ENCODE measurements at places on chromosomes 13 and 19.

- no peak for DNase-seq
Measured at GRCh38 chr13:42702716-42703115, 78.7 kb upstream of the FAM216B start.

DNA sequence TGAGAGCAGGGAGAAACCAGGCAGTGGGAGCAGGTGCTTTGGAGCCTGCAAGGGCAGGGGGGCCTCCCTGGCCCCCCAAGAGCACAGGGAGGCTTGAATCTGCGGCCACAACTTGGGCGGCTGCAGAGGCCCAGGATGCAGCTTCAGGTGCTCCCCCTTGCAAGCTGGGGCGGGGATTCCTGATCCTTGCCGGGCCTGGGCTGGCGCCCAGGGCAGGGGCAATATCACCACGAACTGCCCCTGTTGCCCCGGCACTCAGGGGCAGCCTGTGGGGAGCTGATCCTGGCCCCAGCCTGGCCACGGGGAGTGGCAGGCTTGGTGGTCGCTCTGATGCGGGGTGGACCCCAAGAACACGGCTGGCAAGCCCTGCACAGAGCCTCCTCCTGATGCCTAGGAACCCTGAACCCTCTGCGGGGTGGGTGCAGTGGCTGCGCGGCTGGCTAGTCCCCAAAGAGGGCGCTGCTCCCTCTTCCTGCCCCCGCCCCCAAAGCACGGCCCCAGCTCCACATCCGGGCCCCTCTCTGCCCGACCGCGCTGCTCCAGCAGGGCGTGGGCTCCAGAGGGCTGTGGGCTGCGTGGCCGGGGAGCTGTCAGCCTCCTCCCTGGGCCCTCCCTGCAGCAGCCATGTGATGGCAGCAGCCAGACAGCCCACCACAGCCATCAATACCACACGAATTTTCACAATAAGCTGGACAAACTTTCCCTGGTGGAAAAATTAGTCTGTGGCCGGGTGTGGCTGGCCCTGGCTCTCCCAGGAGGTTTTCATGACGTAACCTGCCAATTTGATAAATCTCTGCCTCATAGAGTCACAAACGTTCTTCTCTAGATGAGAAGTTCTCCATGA is 21.0 kb downstream of the TNFSF9 start:
- DNase-seq, result no peak

DNA sequence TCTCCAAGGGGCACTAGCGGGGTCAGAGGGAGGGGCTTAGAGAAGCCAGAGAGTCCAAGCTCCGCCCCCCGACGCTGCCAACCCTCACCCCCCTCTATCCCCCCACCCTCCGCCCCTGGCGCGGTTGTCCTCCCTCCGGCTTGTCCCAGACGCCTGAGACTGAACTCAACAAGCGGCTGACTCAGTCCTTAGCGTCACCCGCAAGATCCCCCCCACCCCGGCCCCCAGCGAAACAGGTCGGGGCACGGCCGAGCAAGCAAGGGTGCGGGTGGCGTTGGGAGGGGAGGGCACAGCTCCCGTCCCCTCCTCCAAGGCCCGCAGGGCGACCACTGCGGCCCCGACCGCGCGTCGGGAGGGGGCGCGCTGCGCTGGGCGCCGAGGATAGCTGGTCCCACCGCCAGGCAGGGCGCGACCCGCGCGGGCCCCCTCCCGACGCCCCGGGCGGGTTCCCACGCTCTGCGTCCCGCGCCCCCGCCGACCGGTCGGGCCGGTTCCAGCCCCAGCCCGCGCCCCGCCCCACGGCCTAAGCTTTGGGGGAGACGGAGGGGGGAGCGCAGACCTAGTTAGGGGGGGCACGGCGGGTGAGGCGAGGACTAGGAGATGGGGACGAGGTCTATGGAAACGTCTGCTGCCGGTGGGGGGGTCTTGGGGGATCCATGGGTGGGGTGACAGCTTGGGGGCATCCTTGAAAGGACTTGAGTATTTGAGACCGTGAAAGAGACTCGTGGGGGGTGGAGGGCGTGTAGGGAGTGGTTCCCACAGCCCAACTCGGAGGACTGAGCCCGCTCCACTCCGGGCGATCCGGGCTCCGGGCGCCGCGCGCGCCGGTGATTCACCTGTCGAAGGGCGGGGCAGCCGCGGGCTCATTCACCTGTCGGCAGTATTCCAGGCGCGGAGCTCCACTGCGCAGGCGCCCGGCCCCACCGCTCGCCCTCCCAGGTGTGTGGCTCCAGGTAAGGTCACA is 5.1 kb downstream of the NOTCH3 start:
- DNase-seq, result peak; percentile 68

DNA sequence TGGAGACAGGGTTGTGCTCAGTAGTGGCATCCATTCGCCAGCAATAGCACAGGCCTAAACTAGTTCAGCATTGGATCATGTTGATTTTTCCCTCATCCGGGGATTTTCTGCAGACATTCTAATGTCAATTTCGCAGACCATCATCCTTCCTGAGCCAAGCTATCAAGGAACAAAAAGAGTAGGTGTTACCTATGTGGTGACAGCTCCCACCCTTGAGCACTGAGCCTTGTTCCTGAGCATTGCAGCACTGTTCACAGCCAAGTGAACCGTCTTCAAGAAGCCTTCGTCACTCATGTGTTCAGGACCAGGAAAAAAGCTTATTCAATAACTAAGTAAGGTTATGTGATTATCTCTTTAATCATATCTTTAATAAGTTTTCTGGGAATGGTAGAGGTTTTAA is 576.2 kb downstream of the UQCRFS1 start:
- no peak for DNase-seq

DNA sequence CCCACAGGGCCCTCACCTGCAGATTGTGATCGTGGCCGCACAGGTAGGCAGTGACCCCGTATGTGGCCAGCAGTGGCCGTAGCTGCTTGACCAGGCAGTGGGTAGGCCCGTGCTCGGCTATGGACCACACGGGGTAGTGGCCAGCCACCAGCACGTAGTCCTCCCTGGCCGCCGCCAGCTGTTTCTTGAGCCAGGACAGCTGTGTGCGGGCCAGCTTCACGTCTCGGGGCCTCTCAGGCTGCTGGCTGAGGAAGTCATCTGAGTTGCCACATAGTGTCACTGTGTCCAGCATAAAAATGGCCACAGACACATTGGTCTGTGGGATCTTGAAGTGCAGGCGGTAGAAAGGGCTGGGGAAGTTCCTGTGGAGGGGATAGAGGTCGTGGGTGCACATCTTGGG is 1.2 kb downstream of the ACP5 start:
- no peak for DNase-seq

DNA sequence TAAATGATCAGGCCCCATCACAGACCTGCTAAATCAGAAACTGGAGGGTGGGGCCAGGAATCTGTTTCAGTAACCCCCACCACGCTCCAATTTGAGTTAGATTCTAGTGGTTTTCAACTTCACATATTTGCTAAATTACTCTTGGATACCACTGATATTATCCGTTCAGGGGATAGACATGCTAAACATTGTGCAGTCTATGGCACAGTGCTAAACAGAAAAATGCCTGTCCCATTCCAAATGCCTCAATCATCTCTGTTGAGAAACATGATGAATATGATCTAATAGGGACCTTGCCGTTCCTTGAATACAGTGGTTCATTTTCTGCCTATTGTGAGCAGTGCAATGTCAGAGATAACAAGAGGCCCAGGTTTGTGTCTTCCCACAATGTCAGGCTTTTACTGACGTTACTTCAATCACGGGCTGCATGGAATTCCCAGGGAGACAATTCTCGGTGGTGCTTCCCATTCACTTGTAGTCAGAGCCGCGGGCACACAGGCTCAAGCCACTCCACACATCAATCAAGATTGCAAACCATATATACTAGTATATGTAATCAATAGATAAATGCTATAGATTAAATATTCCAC is 52.7 kb downstream of the MYO16 start:
- no peak for DNase-seq

DNA sequence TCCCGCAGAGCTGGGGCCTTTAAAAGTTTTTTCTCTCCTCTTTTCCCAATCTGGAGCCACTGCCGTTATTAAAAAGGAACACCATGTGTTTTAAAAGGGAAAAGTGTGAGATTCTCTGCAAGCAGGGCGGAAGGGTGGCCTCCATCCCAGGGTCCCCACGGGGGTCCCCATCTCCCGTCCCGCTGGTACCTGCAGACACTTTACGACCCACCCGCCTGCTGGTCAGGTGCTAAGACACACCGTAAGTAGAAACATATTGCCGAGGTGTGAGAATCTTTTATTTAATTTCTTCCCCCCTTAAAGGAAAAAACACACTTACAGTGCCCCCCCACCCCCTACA is 1.8 kb downstream of the CRLF1 start:
- no peak for DNase-seq

DNA sequence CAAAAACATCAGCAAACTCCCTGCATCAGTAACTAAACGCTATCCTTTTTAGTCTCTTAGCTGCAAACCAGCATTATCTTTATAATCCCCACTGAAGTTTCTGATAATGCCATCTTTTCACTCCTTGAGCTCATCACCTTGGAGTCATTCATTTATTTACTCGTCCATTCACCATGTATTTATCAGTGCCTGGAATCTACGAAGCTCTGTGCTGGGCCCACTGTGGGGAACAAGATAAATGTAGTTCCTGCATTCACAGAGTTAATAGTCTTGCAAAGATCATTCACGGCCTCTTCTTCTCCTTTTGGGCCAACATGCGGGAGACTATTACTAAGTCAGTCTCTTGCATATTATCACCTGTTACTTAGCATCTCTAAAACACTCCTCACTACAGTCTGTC is 89.4 kb downstream of the HS6ST3 start:
- no peak for DNase-seq

DNA sequence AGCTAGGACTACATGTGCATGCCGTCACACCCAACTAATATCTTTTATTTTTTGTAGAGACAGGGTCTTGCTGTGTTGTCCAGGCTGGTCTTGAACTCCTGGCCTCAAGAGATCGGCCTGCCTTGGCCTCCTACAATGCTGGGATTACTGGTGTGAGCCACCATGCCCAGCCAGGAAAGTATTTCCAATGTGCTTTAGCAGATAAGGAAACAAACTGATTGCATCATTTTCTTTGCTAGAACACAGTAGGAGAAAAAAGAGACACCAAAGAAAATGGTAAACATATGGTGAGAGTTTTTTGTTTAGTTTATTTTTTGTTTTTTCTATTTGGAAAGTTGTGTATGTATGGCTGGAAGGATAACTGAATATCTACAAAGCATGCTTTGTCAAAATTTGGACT is 46.9 kb upstream of the AKAP11 start:
- DNase-seq, result no peak

DNA sequence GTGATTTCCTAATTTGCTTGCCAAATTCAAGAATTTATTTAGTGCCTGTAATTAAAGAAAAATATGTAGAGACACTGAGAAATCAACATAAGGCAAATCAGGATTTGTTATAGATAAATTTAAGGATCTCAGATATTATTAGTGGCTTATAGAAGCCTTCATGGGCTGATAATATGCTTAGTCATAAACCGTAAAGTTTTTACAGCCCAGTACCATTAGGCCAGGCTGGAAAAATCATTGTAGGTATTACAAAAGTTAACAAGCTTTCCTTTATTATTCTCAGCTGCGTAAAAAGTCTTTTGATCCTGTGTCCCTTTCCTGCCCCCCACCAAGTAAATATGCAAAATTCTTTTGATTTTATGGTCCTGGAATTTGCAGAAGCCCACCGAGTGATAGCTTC is 58.2 kb downstream of the SLITRK6 start:
- no peak for DNase-seq

DNA sequence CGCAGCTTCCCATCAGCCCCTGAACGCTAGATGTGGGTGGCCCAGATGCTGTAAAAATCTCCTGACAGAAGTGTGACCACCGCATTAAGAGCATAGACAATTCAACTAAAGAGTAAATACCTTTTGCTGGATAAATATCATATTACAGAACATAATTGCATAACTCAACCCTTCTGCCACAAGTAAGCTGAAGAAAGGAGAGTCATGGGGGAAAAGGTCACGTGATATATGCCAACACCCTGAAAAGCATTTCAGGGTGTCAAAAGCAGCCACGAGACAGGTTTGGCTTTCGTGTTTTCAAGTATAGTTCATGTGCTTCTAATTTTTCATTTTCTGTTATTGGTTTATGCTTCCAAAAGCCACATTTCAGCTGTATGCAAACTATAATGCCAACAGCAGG is 71.3 kb downstream of the LHFPL6 start:
- DNase-seq, result no peak

- no peak for DNase-seq
Measured at GRCh38 chr19:3057275-3057714, 5.0 kb downstream of the TLE5 start.

DNA sequence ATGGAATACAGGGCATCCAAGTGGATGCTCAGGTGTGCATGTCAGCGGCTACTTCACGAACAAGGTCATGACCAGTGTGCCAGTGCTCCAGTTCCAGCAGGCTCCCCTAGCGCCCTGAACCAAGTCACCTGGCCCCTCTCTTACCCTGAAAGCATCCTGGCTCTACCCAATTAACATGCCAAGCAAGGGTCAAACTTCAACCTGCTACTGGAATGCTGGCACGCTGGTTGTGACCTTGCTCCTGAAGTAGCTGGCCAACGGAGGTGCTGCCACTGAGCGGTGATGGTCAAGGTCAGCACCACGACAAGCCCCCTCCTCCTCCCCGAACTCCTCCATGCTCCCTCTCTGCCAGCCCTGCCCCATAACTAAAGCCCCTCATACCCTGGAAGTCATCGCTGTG is 96.0 kb downstream of the CRYL1 start:
- DNase-seq, result no peak

DNA sequence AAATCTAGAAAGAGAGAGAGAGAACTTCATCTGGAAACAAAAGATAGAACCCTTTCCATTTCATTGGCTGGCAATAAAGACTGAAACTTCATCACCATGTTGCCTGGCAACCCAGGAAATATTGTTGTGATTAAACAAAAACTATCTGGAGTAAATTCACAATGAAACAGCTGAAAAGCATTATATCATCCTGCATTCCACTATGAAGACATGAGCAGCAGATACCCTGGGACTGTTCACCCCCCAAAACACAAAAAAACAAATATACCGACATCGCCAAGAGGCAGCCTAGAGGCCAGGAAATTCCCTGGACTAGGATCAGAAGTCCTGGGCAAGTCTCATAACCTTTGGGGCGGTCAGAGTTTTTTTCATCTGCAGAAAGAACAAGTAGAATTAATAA is 158.3 kb downstream of the FOXO1 start:
- DNase-seq, result no peak

- no peak for DNase-seq
Measured at GRCh38 chr19:7790416-7790815, 27.4 kb downstream of the CLEC4M start.

- no peak for DNase-seq
Measured at GRCh38 chr13:110398564-110399507, 91.8 kb downstream of the COL4A2 start.

DNA sequence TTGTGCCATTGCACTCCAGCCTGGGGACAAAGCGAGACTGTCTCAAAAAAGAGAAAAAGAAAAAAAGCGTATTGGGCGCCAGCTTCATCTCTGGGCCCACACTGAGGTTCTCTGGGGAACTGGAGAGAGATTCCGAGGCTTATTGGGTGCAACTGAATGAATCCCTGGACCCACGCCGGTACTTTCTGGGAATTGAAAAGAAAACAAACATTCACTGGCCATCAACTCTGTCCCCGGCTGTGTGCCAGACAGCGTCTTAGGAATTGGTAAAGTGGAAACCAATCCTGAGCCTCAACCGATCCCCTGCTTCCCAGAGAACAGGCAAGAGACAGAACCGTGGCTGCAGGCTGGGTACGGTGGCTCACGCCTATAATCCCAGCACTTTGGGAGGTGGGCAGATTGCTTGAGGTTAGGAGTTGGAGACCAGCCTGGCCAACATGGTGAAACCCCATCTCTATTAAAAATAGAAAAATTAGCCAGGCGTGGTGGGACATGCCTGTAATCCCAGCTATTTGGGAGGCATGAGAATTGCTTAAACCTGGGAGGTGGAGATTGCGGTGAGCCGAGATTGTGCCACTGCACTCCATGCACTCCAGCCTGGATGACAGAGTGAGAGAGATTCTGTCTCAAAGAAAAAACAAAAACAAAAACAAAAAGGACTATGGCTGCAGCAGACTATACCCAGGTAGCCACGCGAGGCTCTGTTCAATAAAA is 8.6 kb downstream of the ANO8 start:
- DNase-seq, result no peak

Measured in NCI-H187 (cell line).